ENCODE measurements at places on chromosomes 13 and 19.

GRCh38 chr13:60411983-60412382 lies 15.0 kb downstream of the TDRD3 start:
- no peak for DNase-seq

- DNase-seq: peak; percentile 80
Observed at GRCh38 chr13:51895906-51896888, 34.4 kb downstream of the CCDC70 start.

DNA sequence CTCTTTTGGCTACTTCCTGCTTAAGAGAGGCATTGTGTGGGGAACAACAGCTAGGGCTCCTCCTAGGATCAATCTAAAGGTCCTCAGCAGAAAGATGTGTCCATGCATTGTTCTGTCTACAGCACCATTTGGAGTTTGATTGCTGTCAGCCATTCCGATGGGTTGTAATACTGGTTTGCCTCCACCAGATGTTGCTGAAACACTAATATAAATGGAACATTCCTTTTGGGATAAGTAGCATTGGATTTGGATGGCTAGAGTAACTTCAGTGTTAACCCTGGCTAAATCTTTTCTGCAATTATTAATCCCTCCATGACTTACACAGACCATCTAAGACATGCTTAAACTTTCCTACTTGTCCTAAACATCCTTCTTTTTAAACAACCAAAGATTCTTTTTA lies 104.2 kb downstream of the TDRD3 start:
- no peak for DNase-seq

GRCh38 chr13:34114581-34114980 lies 296.6 kb downstream of the RFC3 start:
- no peak for DNase-seq

DNA sequence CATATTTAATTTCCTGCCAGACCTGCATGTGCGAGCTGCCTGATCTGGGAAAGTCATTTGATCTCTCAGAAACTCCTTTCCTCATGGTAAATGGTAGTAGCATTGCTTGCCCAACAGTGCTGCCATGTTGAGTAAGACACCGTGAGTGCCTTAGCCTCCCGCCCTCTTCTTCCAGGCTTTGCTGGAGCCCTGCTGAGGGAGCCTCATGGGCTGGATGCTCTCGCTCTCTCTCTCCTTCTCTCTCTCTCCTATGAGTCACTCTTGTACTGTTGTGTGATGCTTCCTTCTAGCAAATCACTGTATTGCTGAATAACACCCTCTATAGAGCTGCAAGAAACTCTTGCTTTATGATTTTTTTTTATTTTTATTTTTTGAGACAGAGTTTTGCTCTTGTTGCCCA lies 365.5 kb downstream of the UQCRFS1 start:
- DNase-seq: no peak

- DNase-seq: no peak
Observed at GRCh38 chr13:94218951-94219350, 260.5 kb downstream of the DCT start.

Data from iPS-NIHi11 (cell line).